ENCODE measurements at places on chromosomes 16 and 17. TPM values are rescaled to one million over a fixed set of nuclear protein-coding genes. Genes with fewer than 3 reads are reported as not detected.

- no peak for DNase-seq
These were observed 4.0 kb downstream of the ITGAD start for GRCh38 chr16:31397096-31397660.

GRCh38 chr17:51251010-51251409 lies 8.8 kb downstream of the MBTD1 start:
- no peak for DNase-seq

- no peak for DNase-seq
These were observed 18.9 kb downstream of the DNAJA2 start for GRCh38 chr16:46954562-46954961.

- peak; percentile 56 for DNase-seq
These were observed 24.3 kb upstream of the KRT20 start for GRCh38 chr17:40909351-40909750.

GRCh38 chr17:31457391-31458234 lies 66.1 kb downstream of the RAB11FIP4 start:
- DNase-seq = no peak

GRCh38 chr16:88440686-88441405 lies 12.2 kb upstream of the ZFPM1 start:
- no peak for DNase-seq

DNA sequence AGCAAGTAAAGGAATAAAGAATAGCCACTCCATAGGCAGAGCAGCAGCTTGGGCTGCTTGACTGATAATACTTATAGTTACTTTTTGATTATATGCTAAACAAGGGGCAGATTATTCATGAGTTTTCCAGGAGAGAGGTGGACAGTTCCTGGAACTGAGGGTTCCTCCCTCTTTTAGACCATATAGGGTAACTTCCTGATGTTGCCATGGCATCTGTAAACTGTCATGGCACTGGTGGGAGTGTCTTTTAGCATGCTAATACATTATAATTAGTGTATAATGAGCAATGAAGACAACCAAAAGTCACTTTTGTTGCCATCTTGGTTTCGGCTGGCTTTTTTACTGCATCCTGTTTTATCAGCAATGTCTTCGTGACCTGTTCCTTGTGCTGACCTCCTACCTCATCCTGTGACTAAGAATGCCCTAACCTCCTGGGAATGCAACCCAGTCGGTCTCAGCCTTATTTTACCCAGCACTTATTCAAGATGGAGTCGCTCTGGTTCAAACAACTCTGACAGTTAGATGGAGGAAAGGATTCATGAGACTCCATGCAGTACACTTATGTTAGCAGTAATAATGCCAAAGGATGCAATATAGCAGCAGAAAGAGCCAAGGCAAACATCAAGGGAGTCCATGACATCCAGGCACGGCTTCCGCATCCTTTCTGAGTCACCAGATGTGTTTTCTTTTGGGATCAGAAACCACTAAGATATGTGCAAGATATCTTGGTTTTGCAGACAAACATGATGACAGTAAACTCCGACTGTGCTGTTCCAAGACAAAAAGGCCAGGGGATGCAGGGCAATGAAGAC lies 55.8 kb upstream of the B4GALNT2 start:
- no peak for DNase-seq

- no peak for DNase-seq
These were observed 858 bp downstream of the NUBP1 start for GRCh38 chr16:10744370-10745030.

GRCh38 chr16:89599451-89599858 lies 14.0 kb upstream of the DPEP1 start:
- peak; percentile 45 for DNase-seq

- no peak for DNase-seq
These were observed 28.3 kb upstream of the GPR139 start for GRCh38 chr16:20102021-20102420.

DNA sequence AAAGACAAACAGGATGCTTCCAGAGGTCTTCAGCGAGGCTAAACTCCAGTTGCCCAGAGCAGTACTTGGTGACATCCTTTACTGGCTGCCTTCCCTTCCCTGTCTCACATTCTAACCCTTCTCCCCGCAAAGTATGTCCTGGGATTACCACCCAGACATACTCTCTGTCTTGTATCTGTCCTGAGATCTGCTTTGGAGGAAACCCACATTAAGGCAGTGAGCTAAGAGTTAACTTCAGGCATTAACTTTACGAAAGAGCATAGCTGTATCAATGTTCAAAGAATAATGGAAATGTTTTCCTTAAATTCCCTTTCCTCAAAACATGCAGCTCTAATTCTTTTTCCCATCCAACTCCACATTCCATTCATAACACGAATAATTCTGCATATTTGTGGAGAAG lies 385.2 kb downstream of the NPIPA8 start:
- DNase-seq = no peak

- DNase-seq = no peak
These were observed 237 bp downstream of the C1QL1 start for GRCh38 chr17:44967907-44968224.

DNA sequence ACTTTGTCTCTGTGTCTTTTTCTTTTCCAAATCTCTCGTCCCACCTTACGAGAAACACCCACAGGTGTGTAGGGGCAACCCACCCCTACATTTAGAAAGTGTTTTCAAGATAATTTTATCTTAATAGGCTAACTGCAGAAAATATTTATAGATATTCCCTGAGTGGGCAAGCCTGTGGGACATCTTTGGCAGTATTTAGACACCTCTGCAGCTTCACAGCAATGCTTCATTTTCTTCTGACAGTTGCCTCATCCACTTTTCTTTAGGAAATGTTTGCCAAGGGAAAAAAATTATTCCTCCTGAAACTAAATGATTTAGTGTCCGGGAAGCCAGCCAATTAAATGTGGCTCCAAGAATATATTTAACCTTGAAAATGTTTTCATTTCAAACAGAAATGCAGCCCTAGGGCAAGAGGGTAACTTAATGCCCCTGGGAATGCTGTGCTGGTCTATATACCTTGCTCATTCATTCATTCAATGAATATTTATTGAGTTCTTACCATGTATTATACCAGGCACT lies 290.4 kb downstream of the ABCC12 start:
- no peak for DNase-seq

- DNase-seq = no peak
These were observed 79.5 kb upstream of the KCNJ16 start for GRCh38 chr17:69995476-69995875.

DNA sequence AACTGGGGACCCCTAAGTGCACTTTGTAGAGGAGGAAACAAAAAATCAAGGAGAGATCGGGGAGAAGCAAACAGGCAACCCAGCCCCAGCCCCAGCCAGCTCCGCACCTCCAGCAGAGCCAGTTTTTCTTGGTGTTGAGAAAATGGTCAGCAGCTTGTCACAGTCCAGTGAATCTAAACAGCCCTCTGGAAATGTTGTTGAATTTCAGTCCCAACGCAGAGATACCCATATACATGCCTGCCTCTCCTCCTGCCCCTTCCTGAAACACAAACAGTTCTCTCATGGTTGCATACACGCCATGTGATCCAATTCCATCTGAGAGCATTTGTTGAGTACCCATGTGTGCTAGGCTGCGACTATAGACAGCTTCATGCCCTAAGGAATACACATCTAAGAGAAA lies 42.4 kb upstream of the LHX1 start:
- DNase-seq = no peak

- DNase-seq = no peak
These were observed 21.1 kb downstream of the RARA start for GRCh38 chr17:40329839-40330794.

DNA sequence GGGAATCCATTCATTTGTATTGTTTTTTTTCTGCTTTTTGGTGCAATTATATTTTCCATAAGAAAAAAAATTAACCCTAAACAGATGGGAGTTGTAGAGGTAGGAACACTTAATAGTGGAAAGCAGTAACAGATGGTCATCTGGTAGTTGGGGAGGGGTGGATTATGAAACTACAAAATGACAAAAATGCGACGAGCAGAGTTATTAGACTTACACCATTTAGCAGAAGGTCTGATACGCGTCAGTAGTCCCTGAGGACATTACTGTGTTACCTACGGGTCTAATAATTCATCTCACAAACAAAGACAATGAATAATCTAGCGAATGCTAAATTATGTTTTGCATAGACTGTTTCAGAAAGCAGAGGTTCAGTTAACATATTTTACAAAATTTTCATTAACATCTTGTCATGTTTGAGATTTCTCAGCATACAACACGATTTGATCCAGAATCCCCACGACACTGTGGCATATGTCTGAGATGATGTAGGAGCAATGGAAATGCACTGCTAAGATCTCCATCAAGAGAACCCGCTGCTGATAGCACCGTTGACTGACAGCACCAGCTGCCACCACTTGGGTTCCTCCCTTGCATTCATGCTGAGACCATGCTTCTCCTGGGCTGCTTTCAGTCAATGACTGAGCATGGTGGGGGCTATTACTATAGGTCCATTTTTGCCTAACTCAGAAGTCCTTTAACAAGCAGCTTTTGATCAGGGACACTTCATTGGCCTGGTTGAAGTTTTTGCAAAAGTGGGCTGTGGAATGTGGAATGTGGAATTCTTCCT lies 182.2 kb upstream of the CPHXL start:
- no peak for DNase-seq

DNA sequence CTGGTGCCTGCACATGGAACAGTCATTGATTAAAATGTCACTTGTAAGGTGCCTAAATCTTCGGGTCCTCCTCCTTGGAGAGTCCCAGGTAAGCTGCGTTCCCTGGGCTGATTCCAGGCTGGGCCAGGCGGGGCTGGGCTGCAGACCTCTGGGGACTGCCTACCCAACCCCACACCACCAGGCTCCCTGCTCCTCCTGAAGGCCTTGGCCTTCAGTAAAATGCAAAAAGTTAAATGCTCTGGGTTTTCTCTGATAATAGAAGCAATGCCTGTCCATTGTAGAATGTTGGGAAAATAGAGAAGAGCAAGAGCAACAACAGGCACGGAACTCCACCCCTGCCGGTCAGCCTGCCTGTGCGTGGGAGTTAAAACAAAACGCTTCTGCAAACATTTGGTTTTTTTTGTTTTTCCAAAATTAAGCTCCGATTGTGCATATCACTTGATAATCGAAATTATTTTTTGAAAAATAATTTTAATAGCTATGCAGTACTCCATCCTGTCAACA lies 363.9 kb downstream of the SEC14L1 start:
- DNase-seq = no peak

DNA sequence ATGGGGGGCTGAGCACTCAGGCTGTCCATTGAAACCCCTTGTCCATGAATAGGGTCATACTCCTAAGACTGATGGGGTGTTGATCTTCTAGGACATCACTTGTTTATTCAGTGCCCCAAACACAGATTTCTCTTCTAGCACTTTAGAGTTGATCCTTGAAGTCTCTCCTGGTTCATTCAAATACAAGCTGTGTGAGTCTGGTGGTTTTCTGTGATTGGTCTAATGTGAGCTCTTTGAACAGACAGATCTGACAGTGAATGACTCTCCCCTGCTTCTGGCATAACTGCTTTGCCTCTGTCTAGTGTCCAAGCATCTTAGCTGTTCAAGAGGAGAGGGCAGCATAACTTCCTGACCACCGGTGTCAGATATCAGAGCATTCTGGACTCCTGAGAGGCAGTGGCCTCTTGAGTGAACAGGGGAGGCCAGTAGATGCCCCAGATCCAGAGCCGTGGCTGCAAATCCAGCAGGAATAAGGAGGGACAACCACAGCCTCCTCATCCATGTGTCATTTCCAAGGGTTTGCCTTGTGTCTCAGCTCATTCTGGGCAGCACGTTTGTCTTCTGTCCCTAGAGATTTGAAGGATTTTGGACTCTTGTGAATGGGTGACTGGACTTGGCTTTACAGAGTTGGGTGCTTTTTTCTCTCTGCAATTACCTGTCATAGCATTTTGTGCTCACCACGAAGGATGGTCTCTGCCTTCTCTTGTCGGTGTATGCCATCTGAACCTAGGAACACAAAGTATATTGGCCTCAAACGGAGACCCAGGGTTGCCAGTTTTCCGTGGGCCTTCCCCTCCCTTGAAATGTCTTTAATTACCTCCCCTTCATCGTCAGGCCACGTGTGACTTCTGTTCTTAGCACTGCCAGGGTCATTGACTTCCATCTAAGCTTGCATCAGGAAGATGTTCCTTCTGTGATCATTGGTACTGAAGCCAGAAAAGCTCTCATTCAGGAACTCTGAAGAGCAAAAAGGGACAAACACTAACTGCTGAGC lies 13.9 kb upstream of the CLEC18C start:
- no peak for DNase-seq

DNA sequence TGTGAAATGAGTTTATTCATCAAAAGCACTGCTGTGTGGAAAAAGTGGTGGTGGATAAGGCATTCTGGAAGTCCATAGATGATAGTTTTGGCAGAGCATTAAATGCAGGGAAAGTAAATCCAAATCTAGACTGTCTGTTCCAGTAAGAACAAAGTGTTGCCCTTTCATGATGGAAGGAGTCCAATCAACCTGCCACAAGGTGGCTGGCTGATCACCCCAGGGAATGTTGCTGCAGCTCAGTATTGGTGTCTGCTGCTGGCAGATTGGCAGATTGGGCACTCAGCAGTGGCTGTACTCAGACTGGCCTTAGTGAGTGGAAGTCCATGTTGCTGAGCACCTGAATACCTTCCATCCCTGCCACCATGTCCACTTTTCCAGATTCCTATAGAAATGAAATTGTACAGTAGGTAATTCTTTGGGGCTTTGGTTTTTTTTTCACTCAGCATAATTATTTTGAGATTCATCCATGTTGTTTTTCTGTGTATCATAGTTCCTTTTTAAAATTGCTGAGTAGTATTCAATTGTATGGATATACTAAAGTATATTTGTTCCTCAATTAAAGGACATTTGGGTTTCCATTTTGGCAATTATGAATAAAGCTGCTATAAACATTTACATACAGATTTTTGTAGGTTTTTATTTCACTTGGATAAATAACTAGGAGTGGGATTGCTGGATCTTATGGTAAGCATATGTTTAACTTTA lies 14.3 kb downstream of the DYNLL2 start:
- no peak for DNase-seq

DNA sequence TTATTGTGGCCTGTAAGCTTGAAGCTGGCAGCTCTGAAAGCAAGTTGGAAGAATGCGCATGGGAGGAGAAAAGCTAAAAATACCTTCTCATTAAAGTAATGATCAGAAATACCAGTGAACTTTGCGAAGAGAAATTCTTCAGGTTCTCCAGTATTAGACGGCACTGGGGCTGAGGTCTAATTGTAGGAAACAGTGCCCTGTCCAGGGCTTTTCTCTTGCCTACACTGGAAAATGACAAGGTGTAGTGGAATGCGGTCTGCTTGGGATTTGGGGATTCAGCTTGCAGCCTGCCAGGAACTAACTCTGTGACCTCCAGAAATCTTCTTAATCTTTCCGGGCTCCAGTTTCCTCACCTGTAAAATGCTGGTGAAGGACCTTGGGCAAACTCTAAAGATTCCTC lies 53.3 kb upstream of the KCNJ16 start:
- no peak for DNase-seq

Gene PIMREG
- total RNA-seq = 31.0 TPM

Gene AHSP
- not detected for total RNA-seq

Gene SOX8
- 2.3 TPM for total RNA-seq

Gene OTOP2
- not detected for total RNA-seq

Gene SCNN1G
- total RNA-seq = not detected

Gene CTRL
- 4.0 TPM for total RNA-seq

Gene B9D1
- total RNA-seq = 21.1 TPM

Gene MYL11
- 3.9 TPM for total RNA-seq

Gene OR3A3
- not detected for total RNA-seq

Gene KRT17
- 0.70 TPM for total RNA-seq

Gene PIGS
- total RNA-seq = 34.5 TPM

Gene CCL2
- not detected for total RNA-seq

Gene C16orf95
- total RNA-seq = 22.1 TPM

Gene SMIM5
- not detected for total RNA-seq

Gene SEPTIN1
- 171 TPM for total RNA-seq

Gene CNTNAP1
- 6.8 TPM for total RNA-seq

Gene MTMR4
- total RNA-seq = 61.1 TPM

Gene SLC16A13
- total RNA-seq = 22.5 TPM

Gene CHST4
- 0.28 TPM for total RNA-seq

Gene RHBDF1
- 0.68 TPM for total RNA-seq

Gene TMEM88
- 4.0 TPM for total RNA-seq

Gene RAP1GAP2
- 28.2 TPM for total RNA-seq

Data from OCI-LY7 (cell line).